ENCODE measurements at places on chromosomes 7 and 10.
A peak's percentile ranks its signal among the peaks of the same experiment; 100 is the strongest.

GRCh38 chr10:132578287-132578951 lies 40.8 kb downstream of the INPP5A start:
- DNase-seq, result no peak

DNA sequence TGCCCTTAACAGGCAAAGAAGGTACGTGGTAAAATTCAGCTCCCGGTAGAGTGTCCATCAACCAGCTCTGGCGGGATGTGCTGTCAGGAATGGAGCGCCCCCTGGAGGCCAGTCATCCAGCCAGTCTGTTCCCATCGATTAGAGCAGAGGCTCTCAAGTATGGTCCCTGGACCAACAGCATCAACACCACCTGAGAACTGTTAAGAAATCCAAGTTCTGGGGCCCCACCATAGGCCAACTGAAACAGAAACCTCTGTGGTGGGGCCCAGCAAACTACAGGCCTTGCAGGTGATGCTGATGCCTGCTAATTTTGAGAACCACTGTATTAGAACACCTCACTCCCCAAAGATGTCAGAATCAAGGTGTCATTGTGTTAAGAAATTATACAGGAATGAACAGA lies 109.2 kb downstream of the DPY19L1 start:
- no peak for DNase-seq

DNA sequence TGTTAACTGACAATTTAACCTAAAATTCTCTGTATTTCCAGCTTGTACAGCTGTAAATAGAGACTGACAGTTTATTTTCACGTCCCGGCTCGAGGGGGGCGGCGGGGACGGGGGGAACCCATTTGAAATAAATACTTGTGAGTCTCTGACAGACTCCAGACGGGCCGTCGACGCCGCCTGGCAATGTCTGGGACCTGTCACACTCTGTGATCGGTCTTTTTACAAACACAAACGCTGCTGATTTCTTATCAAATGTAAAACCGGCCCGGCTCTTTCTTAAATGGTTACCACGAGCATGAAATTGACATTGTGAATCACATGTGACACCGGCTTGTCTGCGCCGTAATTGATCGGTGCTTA lies 57.0 kb downstream of the UNCX start:
- no peak for DNase-seq

DNA sequence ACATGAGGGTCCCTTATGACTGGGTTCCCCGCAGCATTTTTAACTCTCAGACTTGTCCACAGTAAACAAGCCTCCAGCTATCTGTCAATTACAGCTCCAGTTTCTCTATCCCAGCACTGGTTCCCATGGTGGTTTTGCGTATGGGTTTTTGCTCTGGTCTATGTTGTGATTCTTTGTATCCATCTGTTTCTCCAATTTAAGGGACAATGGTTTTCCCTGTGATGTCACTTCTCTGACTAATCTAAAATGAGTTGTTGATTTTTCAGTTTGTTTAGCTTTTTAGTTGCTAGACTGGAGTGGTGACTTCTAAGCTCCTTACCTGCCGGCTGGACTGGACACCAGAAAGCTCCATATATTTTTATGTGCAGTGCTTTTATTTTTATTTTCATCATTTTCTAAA lies 303.7 kb downstream of the INHBA start:
- peak; percentile 15 for DNase-seq

DNA sequence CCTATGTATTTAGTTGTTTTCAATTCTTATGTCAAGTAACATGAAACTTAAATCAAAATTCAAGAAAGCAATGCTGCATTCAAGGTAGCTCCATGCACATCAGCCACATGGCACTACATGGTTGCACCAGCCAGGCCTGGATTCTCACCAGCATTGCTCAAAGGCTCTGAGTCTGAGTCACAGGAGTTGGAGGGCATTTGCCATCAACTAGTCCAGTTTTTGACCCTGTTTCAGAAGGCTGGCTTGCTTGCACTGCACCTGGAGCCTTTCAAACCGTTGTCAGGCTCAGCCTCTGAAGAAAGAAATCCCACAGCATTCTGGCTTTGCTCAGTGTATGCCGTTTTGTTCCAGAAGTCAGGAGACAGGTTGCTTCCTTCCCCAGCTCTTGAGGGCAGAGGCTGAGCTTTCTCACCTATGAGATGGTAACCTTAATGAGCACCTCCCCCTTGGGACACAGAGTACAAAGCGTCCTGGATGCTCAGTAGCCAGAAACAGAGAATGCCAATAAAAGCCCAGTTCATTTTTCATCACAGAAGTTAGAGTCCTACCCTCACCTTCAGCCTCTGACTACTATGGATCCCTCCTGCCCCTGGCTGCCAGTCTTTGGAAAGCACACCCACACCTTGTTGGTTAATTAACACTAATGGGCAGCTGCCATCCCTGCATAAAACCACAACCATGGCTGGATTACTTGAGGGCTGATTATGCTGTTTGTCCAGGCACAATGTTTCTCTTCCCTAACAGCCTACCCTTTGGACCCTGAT lies 288.4 kb upstream of the LRRTM3 start:
- peak; percentile 2 for DNase-seq
